ENCODE measurements at places on chromosomes 2 and 18. TPM values are rescaled to one million over a fixed set of nuclear protein-coding genes. Genes with fewer than 3 reads are reported as not detected.

The IL1RL1 gene
- 4.0 TPM for total RNA-seq

The SULT1C4 gene
- 34.4 TPM for total RNA-seq

The KCNG2 gene
- not detected for total RNA-seq

The DYNC1I2 gene
- total RNA-seq = 123 TPM

The AMMECR1L gene
- 14.2 TPM for total RNA-seq

The SP110 gene
- total RNA-seq = 15.2 TPM

The TUBB8B gene
- total RNA-seq = not detected

The MROH2A gene
- 2.5 TPM for total RNA-seq

The NXPH2 gene
- 15.7 TPM for total RNA-seq

The DSC1 gene
- total RNA-seq = 1.1 TPM

The SERPINB10 gene
- total RNA-seq = 7.0 TPM

The FEV gene
- not detected for total RNA-seq

The TGFA gene
- 6.3 TPM for total RNA-seq

The GLS gene
- 131 TPM for total RNA-seq

The AGXT gene
- total RNA-seq = not detected

The DUSP19 gene
- total RNA-seq = 5.8 TPM

The HNMT gene
- total RNA-seq = 17.3 TPM

The TEX44 gene
- not detected for total RNA-seq

The DYNAP gene
- not detected for total RNA-seq

The EMILIN1 gene
- total RNA-seq = 82.0 TPM

The ZBTB7C gene
- 17.8 TPM for total RNA-seq

The SKOR2 gene
- not detected for total RNA-seq

The CRYGD gene
- not detected for total RNA-seq

The UGT1A8 gene
- 0.31 TPM for total RNA-seq

The CERS6 gene
- 49.6 TPM for total RNA-seq

All from tongue (tissue), 3 donors.